ENCODE measurements at places on chromosomes 2 and 18. TPM values are rescaled to one million over a fixed set of nuclear protein-coding genes. Genes with fewer than 3 reads are reported as not detected.

TAF4B gene
- 37.3 TPM for total RNA-seq

SNORC gene
- total RNA-seq, result 8.0 TPM

DLX1 gene
- total RNA-seq, result 1.3 TPM

CTAGE1 gene
- total RNA-seq, result 0.80 TPM

MAPK4 gene
- 12.6 TPM for total RNA-seq

MAB21L4 gene
- total RNA-seq, result 1.1 TPM

TSPYL6 gene
- total RNA-seq, result not detected

FECH gene
- 71.0 TPM for total RNA-seq

DPY30 gene
- total RNA-seq, result 93.3 TPM

GCA gene
- total RNA-seq, result 29.5 TPM

PTGR3 gene
- total RNA-seq, result 32.2 TPM

POTEJ gene
- total RNA-seq, result 16.7 TPM

LIMS4 gene
- total RNA-seq, result 10.8 TPM

DSG1 gene
- total RNA-seq, result 5.5 TPM

ANKZF1 gene
- total RNA-seq, result 64.4 TPM

BCL11A gene
- total RNA-seq, result 22.2 TPM

SCYGR2 gene
- not detected for total RNA-seq

AP1S3 gene
- total RNA-seq, result 7.7 TPM

RTP5 gene
- total RNA-seq, result 0.14 TPM

TACR1 gene
- total RNA-seq, result 2.7 TPM

MSTN gene
- 0.34 TPM for total RNA-seq

EGR4 gene
- not detected for total RNA-seq

BBS5 gene
- 7.7 TPM for total RNA-seq

TPO gene
- total RNA-seq, result 1.4 TPM

SLC19A3 gene
- total RNA-seq, result 1.3 TPM

REG3G gene
- not detected for total RNA-seq

RAB27B gene
- 10.7 TPM for total RNA-seq

MC5R gene
- not detected for total RNA-seq

CD8A gene
- 1.3 TPM for total RNA-seq

SCYGR7 gene
- not detected for total RNA-seq

STARD6 gene
- not detected for total RNA-seq

ICA1L gene
- 8.9 TPM for total RNA-seq

EMILIN1 gene
- total RNA-seq, result 149 TPM

KLHL29 gene
- 24.8 TPM for total RNA-seq

ALPG gene
- not detected for total RNA-seq
